Kidney glomerular epithelial cell (primary cell): ENCODE measurements at places on chromosomes 12 and 14.

DNA sequence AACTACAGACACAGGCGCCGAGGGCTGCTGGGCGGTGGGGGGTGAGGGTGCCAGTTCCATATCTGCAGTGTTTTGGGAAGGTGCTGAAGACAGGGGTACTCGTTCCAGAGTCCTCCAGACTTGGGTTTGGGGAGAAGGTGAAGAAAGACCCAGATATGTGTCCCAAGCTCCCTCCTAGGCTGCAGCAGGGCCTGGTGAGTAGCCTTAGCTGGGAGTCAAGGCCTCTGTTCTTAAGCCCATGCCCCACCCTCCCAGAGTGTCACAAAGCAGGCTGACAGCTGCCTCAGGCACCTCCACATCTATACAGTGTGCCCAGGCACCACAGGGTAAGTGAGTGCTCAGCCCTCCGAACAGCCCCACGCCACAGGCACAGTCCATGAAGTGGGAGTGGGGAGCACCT, 4.3 kb downstream of the NCKAP5L start:
- no peak for DNase-seq

DNA sequence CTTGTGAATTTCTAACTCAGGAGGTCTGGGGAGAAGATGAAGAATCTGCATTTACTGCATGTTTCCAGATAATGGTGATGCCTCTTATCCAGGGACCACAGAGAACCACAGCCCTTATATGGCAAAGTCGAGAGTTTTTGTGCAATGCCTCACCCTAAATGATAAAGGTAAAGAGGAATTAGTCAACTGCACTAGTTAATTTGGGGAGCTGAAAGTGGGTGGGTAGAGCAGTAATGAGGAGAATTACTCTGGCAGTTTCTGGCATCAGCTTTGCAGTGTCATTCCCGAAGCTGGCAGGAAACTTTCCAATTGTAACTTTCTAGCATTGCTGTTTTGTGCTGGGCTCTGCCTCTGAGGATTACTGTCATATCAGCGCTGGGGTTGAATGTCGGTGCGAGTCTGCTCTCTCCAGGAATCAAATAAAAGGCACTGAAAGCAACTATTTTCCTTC, 10.3 kb downstream of the EGLN3 start:
- no peak for DNase-seq

- DNase-seq, result no peak
These were observed 459 bp downstream of the ITGA7 start for GRCh38 chr12:55707219-55707671.

- no peak for DNase-seq
These were observed 142.2 kb downstream of the BMP4 start for GRCh38 chr14:53814392-53814791.

DNA sequence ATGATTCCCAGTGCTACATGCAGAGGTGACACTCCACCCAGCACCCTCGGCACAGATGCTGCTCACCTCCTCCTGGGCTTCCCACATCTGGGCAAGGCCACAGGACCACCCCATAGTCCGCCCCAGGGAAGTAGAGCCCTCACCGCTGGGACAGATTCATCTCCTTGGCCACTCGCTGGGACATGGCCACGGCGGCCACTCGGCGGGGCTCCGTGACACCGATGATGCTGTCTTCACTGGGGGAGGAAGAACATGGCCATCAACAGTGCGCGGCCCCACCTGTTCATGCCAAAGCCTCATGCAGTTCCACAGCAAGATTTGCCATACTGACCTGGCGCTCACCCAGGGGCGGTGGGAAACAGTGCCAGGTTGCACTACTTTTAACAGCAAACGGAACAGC, 13.7 kb downstream of the DHX37 start:
- no peak for DNase-seq

GRCh38 chr12:47360771-47361388, 281.1 kb upstream of the AMIGO2 start:
- no peak for DNase-seq

GRCh38 chr12:124774462-124775167, 89.0 kb downstream of the SCARB1 start:
- DNase-seq, result no peak

GRCh38 chr12:93098077-93098476, 169.0 kb upstream of the EEA1 start:
- DNase-seq, result no peak

GRCh38 chr14:27077214-27077613, 479.4 kb upstream of the NOVA1 start:
- DNase-seq, result peak; percentile 68

DNA sequence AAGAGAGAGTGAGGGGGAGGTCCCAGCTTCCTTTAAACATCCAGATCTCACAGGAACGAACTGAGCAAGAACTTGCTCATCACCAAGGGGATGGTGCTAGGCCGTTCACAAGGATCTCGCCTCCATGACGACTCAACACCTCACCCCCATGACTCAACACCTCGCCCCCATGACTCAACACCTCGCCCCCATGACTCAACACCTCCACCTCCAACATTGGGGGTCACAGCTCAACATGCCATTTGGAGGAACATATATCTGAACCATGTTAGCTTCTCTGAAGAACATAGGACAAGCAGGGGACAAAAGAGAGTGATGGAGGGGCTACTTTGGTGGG, 66.0 kb upstream of the LHX5 start:
- no peak for DNase-seq

DNA sequence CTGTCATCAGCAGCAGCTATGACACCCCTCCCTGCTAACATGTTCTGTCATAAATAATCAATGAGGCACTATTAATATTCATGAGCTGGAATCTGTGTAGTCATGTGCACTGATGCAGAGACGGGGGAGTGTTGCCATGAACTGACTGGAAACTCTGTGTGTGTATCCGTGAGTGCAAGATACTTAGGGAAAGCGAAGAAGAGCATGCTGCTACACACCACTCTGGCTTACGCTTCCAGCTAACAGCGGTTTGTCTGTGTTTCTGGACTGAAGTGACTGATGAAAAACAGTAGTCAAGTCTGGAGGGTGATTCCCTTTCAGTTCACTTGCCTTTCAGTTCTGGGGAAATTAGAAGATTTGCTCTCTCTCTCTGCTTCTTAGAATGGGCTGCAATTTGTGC, 249.4 kb downstream of the PDZRN4 start:
- DNase-seq, result peak; percentile 31

GRCh38 chr12:131620520-131620919, 90.4 kb upstream of the SFSWAP start:
- no peak for DNase-seq

DNA sequence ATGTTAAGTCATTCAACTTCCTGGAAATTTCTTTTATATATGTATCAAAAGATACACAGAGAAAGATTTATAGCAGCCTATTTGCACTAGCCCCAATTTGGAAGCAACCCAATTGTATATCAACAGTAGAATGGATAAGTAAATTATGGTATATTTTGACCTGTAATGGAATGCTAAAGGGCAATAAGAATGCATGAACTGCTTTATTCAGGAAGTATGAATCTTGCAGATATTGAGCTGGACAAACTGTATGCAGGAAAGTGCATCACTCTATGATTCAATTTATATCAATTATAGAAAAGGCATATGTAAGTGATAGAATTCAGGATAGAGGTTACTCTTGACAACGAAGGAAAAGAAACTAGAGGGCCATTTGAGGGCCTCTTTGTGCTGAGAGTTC, 913.1 kb upstream of the FBXO33 start:
- DNase-seq, result no peak

- no peak for DNase-seq
These were observed 10.6 kb upstream of the MLXIP start for GRCh38 chr12:122067966-122068365.

- DNase-seq, result peak; percentile 83
These were observed 553.0 kb downstream of the SLC16A7 start for GRCh38 chr12:60148831-60149230.

DNA sequence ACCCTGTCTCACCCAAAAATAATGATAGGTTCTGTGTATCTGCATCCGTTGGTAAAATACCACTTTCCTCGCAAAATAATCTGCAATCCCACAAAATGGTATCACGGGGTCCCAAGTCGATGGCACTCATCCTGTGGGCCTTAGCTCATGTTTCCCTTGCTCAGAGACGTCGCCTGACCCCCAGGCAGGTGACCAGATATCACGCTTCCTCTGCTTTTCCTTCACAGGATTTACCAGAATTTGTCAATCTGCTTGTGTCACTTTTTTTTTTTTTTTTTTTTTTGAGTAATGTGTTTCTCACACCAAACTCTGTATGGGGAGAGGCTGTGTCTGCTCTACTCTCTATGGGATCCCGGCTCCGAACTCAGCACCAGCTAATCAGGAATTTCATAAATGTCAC, 162.7 kb downstream of the PRKCH start:
- no peak for DNase-seq

- no peak for DNase-seq
These were observed 146.7 kb downstream of the DYRK2 start for GRCh38 chr12:67795236-67795635.

DNA sequence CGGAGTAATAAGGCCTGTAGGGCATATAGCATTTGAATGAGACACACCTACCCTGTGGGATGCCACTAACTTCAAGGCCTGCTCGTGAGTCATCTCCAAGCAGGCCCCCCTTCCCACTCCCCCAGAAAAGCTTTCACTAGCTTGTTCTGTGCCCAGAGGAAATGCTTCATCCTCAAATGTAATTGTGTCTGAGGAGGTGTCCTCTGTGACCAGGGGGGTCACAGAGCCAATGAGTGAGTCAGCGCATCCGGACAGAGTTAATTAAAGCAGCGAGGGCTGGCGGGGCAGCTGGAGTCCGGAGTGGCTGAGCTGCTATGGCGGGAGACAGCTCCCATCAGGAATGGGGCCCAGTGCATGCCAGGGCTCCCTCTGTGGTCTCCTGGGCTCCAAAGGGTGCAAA, 27.0 kb upstream of the ESRRB start:
- DNase-seq, result peak; percentile 36

- DNase-seq, result peak; percentile 57
These were observed 9.0 kb upstream of the OR6J1 start for GRCh38 chr14:22653012-22653621.

DNA sequence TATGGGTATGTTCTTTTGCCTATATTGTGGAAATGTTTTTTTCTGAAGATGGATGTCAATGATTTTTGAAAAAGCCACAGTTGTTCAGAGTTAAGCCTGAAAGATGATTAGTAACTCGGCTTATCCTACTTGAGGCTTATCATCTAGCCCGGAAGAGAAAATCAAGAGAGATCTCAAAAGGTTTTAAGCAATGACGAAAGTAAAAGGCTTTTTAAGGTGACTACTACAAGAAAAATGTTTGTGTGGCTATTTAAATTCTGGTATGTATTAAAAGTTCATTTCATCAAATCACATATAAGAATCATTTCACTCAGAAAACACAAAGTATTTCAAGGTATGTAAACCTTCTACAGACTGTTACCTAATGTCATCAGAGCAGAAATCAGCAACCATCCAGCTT, 40.2 kb downstream of the HEATR5A start:
- no peak for DNase-seq

DNA sequence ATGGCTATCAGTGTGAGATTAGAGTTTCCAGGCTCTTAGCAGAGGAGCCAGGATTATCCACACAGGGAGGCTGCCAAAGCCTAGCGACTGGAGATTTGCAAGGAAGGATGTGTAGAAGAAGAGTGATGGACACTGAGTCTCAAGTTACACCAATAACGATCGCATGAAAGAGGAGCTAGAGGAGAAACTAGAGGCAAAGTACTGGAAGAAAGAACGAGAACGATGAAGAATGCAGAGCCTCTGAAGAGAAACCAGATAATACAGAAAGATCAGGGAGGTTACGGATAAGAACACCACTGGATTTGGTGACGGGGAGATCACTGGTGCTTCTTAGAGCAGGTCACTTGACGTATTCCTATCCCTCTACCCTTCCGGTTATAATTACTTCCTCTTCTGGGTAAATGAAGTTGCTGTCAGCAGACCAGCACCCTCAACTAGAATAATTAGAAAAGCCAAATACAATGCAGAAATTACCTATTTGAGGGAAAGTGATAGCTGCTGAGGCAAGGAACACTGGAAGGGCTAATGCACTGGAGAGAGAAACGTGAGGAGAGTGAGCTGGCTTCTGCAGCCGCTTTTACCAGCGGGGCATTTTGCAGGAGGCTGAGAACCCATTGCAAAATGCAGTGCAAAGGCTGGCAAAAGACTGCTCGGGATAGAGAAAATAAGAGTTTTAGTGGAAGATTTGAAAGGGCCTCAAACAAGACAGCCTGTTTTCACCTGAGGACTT, 93.1 kb upstream of the HIF1A start:
- no peak for DNase-seq

DNA sequence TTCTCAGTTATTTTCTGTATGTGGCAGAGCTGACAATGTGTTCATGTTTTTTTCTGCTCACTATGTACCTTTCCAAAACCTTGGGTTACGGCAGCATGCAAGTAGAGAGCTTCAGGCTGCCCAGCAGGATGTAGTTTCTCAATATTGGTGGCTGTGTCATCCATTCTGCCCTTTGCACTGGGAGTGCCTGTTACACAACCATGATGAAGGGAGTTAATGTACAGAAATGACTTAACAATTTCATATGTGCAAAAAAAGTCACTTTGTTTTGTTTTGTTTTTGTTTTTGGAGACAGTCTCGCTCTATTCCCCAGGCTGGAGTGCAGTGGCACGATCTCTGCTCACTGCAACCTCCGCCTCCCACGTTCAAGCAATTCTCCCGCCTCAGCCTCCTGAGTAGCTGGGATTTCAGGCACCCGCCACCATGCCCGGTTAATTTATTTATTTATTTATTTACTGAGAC, 6.1 kb upstream of the CNIH1 start:
- DNase-seq, result no peak

GRCh38 chr14:22370084-22370847, 218.8 kb downstream of the DAD1 start:
- no peak for DNase-seq

DNA sequence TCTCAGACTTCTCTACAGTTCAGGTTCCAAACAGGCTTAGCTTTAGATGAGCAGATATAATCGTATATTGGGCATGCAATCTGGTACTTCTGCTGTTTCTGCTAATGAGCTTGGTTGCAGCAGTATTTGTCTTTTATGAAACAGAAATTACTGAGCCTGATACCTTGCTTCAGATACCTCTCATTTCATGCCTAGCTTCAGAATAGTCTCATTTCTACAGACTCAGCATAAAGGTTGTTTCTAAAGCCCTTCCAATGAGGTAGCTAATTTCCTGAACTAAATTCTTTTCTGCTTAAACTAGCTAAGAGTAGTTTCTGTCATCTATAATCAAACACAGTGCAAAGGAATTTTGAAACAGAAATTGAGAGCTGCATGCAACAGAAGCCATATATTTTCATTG, 275.0 kb upstream of the KITLG start:
- DNase-seq, result no peak
